ENCODE measurements at places on chromosomes 16 and 17.

DNA sequence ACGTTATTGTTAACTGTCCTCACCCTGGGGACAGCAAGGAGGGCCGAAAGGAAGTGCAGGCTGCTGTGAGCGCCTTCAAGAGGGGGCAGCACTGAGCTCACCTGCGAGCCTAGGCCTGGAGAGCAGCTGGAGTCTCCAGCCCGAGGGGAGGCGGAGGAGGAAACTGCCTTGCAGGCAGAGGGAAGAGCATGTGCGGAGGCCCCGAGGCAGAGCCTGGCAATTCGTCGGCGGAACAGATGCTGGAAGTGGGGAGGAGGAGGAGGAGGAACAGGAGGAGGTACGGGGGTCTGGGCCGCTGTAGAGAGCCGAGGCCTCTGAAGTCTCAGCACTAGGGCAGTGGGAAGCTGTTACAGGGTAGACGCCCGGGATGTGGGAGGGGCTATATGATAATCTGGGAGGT, 49.6 kb upstream of the PLCG2 start:
- DNase-seq: no peak

DNA sequence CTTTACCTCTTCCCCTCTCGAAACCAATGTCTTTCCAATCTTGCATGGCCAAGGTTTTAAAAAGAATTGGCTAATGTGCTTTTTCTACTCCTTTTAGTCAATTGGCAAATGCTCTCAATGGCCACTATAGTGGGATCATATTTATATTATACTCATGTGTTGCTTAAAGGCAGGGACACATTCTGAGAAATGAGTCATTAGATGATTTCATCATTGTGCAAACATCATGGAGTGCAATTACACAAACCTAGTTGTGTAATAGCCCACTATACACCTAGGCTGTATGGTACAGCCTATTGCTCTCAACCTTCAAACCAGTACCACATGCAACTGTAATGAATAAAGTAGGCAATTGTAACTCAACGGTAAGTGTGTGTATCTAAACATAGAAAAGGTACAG, 180.9 kb downstream of the HS3ST3A1 start:
- DNase-seq: peak; percentile 42

- DNase-seq: no peak
Observed at GRCh38 chr16:66701026-66701425, 4.5 kb upstream of the CMTM4 start.

DNA sequence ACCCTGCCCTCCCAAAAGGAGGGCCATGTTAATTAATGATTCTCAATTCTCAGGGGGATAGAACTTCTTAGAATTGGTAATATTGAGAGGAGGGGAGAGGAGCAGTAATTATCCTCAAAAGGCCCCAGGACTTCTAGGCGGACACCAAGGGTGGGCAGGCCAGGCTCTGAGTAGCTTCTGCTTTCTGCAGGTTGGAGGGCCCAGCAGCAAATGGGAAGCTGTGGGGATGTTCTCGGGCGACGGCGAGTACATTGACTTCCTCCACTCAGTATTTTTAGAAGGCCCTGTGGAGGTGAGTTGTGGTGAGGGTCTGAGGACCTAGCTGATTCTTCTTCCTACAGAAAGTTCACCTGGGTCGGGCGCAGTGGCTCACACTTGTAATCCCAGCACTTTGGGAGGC, 57.5 kb downstream of the DNAH2 start:
- no peak for DNase-seq

- no peak for DNase-seq
Observed at GRCh38 chr17:32947736-32948135, 19.8 kb downstream of the TMEM98 start.

DNA sequence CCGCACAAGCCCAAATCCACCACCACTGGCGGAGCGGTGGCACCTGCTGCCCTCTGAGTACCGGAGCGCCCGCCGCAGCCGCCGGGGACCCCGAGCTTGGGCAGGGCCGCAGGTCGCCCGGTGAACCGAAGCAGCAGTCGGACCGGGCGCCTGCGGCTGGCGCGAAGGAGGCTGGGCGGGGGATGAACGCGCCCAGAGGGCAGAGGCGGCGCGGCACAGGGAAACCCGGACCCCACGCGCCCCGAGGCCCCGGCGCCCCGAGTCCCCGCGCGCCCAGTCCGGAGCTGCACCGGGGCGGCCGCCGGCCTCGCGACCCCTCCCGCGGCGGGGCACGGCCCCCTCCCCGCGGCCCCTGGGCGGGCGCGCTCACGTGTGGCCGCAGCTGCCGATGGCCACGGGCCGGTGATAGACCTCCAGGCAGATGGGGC, 393 bp downstream of the RNF166 start:
- no peak for DNase-seq

DNA sequence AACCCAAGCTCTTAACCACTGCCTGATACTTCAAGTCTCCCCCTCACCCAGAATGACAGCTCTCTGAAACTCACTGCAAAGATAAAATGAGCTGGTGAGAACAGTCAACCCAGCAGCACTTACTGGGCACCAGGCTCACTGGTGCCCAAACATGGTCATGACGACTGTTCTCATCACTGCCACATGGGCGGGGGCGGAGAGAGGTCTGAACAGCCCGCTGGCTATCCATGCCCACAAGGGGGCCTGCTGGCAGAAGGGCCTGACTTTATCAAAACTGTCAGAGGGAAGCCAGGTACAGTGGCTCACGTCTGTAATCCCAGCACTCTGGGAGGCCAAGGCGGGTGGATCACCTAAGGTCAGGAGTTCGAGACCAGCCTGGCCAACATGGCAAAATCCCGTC, 4.0 kb downstream of the MYBBP1A start:
- DNase-seq: no peak

- no peak for DNase-seq
Observed at GRCh38 chr16:61831351-61831917, 204.8 kb downstream of the CDH8 start.

DNA sequence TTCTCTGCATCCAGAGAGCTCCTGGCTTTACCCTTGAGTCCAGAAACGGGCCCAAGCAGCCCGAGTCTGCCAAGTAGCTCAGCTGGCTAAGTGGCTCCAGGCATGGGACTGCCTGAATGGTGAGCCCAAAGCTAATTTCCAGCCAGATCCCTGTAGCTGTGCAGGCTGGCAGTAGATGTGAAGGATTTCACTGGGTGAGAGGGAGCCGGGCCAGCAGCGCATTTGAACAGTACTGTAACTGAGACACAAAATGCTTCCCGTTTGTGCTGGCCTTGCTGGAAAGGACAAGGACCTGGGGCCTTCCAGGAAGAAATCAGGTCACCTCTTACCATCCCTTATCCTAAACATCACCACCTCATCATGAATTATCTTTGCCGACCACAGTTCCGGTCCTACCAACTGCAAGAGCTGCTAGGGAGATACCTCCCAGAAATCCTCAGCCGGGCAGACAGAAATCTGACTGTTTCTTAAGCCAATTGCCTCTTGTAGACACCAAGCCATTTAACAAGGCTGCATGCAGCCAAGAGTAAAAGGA, 3.7 kb downstream of the TIMP2 start:
- no peak for DNase-seq

- no peak for DNase-seq
Observed at GRCh38 chr17:76241691-76242255, 1.5 kb upstream of the RNF157 start.

DNA sequence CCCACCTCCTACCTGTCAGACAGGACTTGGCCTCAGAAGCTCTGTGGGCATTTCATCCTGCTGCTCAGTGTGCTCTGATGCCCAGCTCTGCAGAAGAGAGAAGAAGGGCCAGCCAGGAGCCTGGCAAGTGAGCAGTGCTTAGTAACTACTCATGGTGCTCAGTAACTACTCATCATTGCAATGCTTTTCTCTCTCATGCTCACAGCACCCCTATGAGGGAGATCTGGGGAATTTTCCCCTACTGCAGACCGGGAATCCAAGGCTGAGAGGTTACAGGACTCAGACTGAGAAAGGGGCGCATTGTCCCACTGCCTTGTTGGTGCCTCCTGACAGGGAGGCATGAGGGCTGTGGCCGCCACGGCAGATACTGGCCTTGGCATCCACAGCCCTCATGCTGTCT, 261.1 kb downstream of the C16orf95 start:
- no peak for DNase-seq
